ENCODE measurements at places on chromosomes 2 and 18.

DNA sequence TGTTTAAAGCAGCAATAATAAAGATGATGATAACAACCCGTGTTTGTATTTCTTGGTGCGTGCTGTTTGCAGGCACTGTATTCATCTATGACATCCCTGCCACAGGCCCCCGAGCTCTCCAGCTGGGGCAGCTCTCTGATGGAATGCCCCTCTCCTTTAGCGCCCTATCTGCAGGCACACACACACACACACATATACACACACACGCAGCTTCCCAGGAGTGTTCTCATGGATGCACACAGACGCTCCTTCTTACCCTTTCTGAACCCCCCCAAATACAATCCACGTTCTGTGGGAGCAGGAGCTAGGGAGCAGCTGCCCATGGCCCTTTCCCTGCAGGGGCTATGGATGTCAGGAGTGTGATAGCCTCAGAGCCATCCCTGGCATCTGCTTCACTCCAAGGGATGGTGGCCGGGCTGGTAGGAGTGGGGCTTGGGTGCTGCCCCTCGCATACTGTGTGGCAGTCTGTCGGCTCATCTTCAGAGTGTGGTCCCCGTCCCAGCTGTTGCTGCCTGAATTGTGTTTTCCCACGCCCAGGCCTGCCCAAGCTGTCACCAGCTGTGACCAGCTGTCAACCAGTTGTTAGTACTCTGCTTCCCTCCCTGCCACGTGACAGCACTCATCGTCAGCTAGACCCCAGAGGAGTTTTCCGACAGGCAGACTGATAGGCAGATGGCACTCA lies 50.8 kb upstream of the MYCN start:
- no peak for DNase-seq

- DNase-seq = no peak
These were observed 10.4 kb upstream of the ALK start for GRCh38 chr2:29931818-29932217.

DNA sequence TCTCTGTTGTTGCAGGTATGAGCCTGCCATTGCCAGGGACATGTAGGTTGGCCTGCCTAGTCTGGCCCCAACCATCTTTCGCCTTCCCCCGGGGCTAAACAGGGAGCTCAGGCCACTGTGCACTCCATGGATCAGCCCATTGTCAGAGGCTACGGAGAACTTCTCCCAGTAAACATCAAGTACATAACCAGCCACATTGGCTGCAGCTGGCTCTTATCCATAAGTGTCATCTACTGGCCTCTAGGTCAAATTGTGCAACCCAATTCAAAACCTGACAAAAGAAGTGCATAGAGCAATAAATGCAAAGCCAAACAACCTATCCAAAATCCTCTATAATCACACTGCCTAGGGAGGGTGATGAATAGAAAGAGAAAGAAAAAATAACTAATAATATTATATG lies 418.1 kb upstream of the DCC start:
- no peak for DNase-seq

GRCh38 chr2:29273004-29273684 lies 157.9 kb downstream of the CLIP4 start:
- no peak for DNase-seq

- no peak for DNase-seq
These were observed 68.9 kb upstream of the BOD1L2 start for GRCh38 chr18:57077786-57078552.

DNA sequence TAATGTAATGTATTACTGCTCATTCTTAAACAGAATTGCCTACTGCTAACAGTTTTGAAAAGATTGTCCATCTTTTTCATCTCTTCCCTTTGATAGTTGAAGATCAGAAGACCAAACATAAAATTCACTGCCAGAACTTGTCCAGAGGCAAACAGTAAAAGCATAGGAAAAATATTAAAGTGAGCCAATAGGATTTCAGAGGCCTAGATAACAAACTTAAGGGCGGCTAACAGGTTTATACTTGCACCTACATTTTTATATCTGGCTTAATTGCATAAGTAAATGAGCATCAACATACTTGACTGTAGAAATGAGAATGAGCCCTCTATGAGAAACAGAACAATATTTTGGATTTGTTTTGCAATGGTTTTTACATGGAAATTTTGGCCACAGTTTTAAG lies 30.3 kb downstream of the ZC3H15 start:
- peak; percentile 11 for DNase-seq

- no peak for DNase-seq
These were observed 146.3 kb downstream of the TXNL1 start for GRCh38 chr18:56492136-56492535.

GRCh38 chr2:204472375-204472774 lies 72.9 kb upstream of the PARD3B start:
- no peak for DNase-seq

DNA sequence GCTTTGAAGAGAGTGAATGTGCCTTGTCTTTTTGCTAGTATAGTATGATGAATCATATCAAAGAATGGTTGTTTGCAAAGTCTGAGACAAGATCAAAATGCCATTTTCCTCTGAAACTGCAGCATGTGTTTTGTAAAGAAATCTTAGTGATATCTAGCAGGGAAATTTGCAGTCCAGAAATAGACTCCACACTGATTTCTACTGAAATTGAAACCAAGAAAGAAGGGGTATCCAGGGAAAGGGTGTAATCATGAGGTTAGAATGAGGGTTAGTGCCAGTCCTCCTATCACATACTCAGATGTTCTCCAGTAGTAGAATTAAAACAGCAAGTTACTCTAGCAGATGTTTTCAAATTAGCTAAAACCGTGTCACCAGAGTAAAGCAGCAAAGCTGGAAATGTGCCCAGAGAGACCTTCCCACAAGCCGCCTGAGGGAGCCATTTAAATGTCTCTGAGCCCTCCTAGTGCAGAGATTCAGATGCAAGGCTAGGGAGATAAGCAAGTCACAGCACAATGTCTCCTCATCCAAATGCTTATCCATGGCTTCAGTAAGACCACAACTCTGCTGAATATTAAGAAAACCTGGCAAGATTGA lies 4.9 kb downstream of the DLGAP1 start:
- peak; percentile 61 for DNase-seq

DNA sequence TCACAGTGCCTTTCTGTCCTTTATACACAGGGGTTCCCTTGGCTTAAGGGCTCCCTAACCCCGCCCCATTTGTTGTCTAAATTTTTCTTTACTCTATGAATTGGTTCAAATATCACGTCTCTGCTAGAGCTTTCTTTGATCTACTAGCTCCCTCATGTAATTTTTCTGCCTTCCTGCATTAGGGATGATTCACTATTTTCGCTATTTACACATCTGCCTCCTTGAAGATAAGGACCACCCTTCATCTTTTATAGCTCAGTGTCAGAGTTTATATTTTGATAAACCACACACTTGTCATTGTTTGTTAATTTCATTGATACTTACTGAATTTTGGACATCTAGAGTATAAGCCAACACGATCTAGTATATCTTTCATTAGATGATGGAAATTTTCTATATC lies 169.2 kb downstream of the LPIN1 start:
- no peak for DNase-seq

DNA sequence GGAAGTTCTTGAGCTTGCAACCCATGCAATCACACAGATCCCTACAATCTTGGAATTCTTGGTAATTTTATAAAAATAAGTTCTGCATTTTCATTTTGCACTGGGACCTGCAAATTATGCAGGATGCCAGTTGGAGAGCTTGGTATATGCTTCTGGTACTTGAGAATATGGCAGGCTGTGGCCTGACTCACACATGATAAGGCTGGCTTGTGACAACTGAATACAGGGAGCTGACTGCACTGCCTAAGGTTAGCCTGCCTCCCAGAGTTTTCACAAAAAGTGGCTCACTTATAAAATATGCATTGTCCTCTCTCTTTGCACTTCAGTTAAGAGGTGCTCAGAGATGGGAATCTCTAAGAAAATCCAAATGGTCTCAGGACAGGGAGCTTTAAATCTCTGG lies 265.5 kb upstream of the KCNJ3 start:
- DNase-seq = no peak

DNA sequence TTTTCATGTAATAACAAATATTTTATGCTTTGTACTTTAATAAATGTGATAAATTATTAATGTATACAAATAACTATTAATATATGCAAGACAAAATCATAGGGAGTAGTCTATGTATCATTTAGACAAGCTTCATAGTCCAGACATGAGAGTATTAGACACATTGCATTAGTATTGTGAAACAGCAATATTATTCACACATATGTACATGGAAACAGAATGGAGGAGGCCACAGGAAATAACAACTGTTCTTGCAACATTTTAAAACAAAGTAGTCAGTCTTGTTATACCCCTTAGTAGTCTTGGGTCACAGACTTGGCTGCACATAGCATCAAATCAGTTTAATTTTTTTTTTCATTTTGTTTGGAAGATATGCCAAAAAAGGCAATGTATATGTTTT lies 15.8 kb downstream of the DSC1 start:
- no peak for DNase-seq

DNA sequence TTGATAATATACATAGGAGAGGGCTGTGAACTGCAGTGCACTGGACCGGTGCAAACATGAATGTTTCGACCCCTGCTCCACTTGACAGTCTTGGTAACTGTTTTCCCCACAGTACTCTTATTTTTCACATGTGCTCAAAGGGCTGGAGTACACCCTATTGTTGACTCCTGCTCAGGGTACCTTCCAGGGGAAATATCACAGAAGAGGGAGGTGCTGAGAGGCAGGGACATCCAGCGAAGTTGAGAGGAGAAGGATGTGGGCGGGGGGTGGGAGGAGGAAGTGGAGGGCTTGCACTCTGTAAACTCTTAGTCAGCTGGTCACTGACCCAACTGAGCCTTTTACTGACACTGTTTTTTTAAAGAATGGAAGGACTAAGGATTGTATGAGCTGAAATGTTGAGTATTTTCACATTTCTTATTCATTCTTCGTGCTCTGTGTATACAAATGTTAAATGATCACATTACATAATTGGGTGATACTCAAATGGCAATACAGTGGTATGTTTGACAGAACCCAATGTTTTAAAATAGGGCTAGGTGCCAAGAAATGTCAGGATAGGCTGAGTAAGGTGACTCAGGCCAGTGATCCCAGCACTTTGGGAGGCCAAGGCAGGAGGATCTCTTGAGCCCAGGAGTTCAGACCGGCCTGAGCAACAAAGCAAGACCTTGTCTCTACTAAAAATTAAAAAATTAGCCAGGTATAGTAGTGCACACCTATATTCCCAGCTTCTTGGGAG lies 10.0 kb downstream of the INPP4A start:
- no peak for DNase-seq

DNA sequence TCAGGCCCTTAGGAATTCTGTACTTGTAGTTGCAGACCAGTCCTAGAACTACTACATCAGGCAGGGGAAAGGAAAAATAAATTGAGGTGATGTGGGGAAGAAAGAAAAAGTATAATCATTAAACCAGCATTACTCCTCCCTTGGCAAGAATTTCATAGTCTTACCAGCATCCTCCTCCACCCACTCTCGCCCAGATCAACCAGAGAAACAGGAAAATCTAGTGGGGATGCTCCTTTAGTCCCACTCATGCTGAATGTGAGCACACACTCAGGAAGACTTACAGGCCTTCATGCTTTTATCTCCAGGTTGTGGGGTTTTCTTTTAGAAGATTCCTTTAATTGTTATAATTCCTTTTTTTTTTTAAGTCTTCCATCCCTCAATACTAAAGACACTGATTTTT lies 129.3 kb upstream of the CCDC150 start:
- DNase-seq = no peak

- no peak for DNase-seq
These were observed 25.5 kb downstream of the RBM44 start for GRCh38 chr2:237824085-237824484.
